ENCODE measurements at places on chromosomes 3 and 15. TPM values are rescaled to one million over a fixed set of nuclear protein-coding genes. Genes with fewer than 3 reads are reported as not detected.

The ACSBG1 gene
- not detected for total RNA-seq

The SLC7A14 gene
- total RNA-seq, result not detected

- no peak for DNase-seq
- H3K27me3 ChIP-seq, result no peaks in the 10 kb centered on the region
- H3K27ac ChIP-seq, result no peak overlapping the region
- no peak overlapping the region for H3K4me3 ChIP-seq
Observed at GRCh38 chr15:70752193-70752635, 11.1 kb downstream of the UACA start.

DNA sequence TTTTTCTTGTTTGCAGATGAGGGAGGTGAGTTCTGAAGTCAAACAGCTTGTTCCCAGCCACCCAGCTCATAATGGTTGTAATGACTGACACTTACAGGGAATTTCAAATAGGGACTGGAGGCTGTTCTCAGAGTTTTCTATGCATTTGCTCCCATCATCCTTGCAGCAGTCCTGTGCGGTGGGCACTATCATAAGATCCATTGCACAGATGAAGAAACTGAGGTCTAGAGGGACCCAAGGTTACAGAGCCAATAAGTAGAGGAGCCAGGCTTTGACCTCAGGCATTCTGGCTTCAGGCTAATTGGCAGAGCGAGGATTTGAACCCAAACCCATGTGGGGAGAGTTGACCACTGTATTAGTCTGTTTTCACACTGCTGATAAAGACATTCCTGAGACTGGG, 32.4 kb downstream of the FAH start:
- no peaks in the 10 kb centered on the region for H3K36me3 ChIP-seq
- DNase-seq, result no peak
- H3K4me3 ChIP-seq, result no peak overlapping the region

DNA sequence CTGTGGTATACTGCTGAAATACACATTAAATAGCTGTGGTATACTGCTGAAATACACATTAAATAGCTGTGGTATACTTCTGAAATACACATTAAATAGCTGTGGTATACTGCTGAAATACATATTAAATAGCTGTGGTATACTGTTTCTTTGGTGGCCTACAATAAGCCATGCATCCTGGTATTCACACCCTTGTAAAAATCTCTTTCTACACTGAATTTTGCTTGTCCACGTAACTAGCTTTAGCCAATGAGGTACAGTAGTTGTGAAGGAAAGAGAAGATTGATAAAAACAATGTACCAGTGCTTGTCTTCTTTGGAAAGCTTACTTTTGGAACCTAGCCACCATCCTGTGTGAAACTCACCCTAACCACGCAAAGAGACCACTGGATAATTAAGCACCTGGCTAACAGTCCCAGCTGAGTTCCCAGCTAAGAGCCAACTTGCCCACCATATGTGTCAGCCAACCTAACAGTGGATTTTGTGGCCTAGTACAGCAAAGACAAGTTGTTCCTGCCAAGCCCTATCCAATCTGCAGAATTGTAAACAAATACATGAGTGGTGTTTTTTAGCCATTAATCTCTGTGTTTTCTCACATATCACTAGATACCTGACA, 103.4 kb upstream of the MELTF start:
- DNase-seq, result no peak
- no peaks in the 10 kb centered on the region for H3K27me3 ChIP-seq
- no peak overlapping the region for H3K4me3 ChIP-seq
- no peaks in the 10 kb centered on the region for H3K4me1 ChIP-seq

DNA sequence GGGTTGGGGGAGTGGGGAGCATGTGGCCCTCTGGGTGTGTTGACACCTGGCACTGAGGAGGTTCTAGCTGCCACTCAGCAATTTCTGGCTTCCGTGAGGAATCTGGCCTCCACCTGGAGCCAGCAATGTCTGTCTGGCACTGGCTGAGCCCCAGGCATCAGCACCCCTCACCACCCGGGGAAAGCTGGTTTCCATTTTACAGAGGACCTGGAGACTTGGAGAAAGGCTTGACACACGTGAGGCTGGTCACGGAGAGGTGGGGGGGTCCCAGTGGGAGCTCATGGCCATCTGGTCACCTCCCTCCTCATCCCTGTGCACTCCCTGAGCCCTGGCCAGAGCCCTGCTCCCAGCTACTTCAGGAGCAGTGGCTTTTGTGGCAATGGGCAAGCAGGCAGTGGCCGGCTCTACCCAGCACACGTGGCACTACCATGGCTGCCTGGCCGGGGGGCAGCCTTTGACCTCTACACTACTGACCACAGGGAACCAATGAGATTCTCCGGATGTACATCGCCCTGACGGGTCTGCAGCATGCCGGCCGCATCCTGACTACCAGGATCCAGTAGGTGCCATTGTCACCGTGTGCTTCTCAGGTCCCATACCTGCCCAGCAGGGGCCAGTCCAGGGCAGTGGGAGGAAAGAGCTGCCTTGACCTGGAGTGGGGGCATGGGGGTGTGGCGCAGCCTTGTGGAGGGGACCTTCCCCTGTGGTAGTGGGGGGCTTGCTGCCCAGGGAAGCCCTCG, 28.5 kb downstream of the ACAD9 start:
- H3K36me3 ChIP-seq, result peaks cover 71% of the 10 kb centered on the region
- H3K4me3 ChIP-seq, result no peak overlapping the region
- no peak for DNase-seq
- H3K4me1 ChIP-seq, result no peaks in the 10 kb centered on the region
- H3K27ac ChIP-seq, result no peak overlapping the region

- H3K27me3 ChIP-seq, result peaks cover 11% of the 10 kb centered on the region
- no peak overlapping the region for H3K4me3 ChIP-seq
- no peaks in the 10 kb centered on the region for H3K36me3 ChIP-seq
- peaks cover 4% of the 10 kb centered on the region for H3K4me1 ChIP-seq
Observed at GRCh38 chr3:194328053-194328657, 23.0 kb downstream of the CPN2 start.

DNA sequence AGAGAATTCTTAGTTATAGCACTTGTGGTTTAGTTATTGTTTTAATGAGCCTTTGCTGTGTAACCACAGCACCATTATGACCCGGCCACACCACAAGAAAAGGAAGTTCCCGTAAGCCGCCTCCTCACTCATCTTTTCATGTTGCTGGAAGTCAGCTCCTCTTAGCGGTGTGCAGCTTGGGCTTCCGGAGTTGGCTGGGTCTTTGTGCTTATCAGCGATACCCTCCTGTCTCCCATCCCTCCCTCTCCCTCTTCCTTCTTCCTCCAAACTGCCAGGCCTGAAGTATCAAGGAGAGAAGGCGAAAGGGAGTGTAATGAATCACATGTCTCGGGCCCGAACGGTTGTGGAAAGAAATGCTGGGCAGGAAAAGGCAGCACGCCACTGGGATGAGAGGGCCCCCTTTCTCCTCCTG, 353.5 kb downstream of the MCTP2 start:
- H3K27me3 ChIP-seq, result peaks cover 32% of the 10 kb centered on the region
- peak; percentile 55 for DNase-seq
- H3K4me3 ChIP-seq, result no peak overlapping the region
- no peak overlapping the region for H3K27ac ChIP-seq
- no peaks in the 10 kb centered on the region for H3K36me3 ChIP-seq
- H3K4me1 ChIP-seq, result peaks cover 27% of the 10 kb centered on the region

DNA sequence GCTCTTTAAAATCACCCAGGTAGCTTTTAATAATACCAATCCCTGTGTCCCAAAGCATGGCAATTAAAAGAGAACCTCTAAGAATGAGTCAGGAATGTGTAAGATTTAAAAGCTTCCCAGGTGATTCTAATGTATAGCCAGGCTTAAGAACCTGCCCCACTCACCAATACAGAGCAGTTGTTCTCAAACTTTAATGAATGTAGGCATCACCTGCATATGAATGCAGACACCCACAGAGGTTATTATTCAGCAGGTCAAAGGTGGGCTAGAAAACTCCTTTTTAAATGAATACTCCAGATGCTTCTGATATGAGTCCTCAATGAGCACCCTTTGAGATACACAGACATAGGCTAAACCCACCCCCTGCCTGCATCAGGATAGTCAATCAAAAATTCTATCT, 298.1 kb upstream of the KCNMB2 start:
- H3K27ac ChIP-seq, result no peak overlapping the region
- no peaks in the 10 kb centered on the region for H3K36me3 ChIP-seq
- no peak overlapping the region for H3K4me3 ChIP-seq
- DNase-seq, result no peak
- no peaks in the 10 kb centered on the region for H3K4me1 ChIP-seq

DNA sequence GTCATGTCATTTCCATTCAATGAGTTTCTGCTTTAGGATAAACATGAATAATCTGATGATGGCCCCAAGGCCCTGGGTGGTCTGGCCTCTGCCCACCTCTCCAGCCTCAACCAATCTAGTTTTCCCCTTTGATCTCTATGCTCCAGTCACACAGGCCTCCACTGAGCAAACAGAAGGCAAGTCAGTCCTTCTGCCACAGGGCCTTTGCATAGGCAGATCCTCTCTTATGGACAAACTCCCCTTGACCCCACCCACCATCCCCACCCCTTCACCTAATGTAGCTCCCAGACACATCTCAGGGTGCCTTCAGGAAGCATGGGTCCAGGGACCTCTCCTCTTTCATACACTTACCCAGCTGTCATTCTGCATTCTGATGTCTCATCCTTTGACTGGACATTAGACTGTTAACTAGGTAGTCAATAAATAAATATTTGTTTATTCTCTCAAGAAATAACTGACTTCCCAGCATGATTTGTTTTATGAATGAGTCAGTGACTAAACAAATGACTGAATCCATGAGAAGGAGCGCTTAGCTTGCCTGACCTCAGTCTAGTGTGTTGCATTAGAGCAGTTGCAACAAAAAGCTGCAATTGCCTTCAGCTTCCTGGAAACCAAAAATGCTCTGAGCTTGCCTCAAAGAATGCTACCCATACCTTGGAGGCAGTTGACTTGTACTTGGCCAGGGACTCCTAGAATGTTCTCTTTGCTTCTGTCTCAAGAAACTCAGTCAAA, 386.6 kb upstream of the WNT5A start:
- H3K4me3 ChIP-seq, result no peak overlapping the region
- H3K27ac ChIP-seq, result no peak overlapping the region
- H3K27me3 ChIP-seq, result no peaks in the 10 kb centered on the region
- no peaks in the 10 kb centered on the region for H3K36me3 ChIP-seq
- DNase-seq, result no peak

DNA sequence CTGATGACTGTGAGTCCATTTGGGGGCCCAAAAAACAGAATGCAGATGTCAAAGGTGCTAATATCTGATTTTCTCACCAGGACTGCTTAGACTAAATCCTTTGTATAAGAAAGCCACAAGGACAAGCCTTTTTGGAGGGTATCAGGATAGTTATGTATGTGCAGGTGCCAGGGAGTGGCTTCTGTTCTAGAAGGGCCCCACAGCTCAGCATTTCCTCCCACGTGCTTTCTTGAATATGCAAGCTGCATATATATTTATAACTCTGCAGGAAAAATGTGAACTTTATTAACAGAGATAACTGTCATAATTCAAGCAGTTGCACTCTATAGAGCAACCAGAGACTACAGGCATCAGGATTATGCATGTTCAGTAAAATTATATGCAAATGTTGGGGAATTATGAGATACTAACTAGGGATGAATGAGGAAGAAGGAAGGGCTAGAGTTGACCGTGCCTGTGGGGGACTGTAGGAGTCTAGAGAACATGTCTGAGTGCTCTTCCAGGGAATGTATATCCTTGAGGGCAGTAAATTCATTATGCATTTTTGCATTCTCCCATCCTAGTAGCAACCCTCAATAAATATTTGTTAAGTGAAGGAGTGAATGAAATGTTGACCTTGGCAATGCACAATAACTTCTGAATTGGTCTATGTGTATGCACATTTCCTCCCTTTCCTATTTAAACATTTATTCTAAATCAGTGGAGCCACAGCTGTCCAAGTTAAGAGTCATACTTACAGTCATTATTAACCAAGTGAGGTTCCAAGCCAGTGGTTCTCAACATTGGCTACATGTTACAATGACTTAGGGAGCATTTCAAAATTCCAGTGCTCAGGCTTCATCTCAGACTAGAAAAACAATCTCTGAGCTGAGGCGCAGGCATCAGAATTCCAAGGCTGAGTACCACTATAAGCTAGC, 94.8 kb upstream of the ANKRD28 start:
- H3K27ac ChIP-seq, result no peak overlapping the region
- H3K4me1 ChIP-seq, result no peaks in the 10 kb centered on the region
- no peak for DNase-seq
- H3K4me3 ChIP-seq, result no peak overlapping the region
- no peaks in the 10 kb centered on the region for H3K27me3 ChIP-seq

- no peaks in the 10 kb centered on the region for H3K4me1 ChIP-seq
- no peaks in the 10 kb centered on the region for H3K36me3 ChIP-seq
- H3K27me3 ChIP-seq, result no peaks in the 10 kb centered on the region
- no peak for DNase-seq
Observed at GRCh38 chr3:115187149-115187757, 40.2 kb upstream of the ZBTB20 start.

DNA sequence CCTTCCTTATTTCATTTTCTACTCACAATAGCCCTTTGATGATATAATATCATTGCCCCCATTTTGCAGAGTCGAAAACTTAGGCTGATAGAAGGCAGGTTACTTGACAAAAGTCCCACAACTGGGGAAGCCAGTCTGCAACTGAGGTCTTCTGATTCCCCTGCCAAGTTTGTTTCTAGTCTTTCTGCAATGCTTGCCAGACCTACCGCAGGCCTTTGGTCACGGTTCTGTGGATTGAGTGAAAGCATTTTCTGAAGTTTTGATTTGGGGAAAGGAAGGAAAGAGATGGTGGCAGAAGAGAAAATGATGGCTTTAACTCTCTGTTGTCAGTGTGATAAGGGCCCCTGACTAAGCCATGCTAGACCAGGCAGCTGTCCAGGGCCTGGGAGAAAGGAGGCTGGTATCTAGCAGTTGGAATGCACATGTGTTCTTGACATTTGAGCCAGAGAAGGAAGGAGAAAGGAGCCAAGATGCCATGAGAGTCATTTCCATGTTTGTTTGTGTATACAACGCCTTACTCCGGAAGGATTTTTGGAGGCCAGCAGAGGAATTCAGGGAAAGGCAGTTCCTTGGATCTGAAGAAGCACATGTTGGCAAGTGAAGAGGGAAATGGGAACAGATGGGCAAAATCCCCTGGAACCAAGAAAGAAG, 29.9 kb downstream of the FAH start:
- no peaks in the 10 kb centered on the region for H3K4me1 ChIP-seq
- no peak for DNase-seq
- H3K4me3 ChIP-seq, result no peak overlapping the region
- no peak overlapping the region for H3K27ac ChIP-seq

GRCh38 chr15:29138260-29138659, 131.4 kb downstream of the NSMCE3 start:
- no peaks in the 10 kb centered on the region for H3K4me1 ChIP-seq
- no peak overlapping the region for H3K4me3 ChIP-seq
- no peak for DNase-seq

DNA sequence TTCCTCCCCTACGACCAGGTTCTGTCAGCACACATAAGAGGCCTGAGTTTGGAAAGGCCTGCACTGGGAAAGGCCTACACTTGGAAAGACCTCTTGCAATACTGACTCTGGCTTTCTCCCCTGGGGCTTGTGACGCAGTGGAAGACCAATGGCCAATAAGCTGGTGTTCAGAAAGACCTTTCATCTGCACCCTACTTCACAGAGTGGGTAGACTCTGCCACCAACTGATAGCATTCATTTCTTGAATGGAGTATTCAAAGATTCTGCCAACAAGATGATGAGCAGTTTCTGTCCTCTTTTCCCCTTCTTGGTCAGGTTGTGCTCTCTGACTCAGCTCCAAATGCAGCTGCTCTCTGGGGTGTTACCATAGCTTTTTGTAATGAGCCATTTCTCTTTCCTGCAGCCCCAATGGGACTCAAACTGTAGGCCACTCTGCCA, 48.8 kb downstream of the TIPARP start:
- no peak overlapping the region for H3K27ac ChIP-seq
- no peaks in the 10 kb centered on the region for H3K27me3 ChIP-seq
- H3K36me3 ChIP-seq, result no peaks in the 10 kb centered on the region
- H3K4me3 ChIP-seq, result no peak overlapping the region
- no peak for DNase-seq

Measured in CD8-positive, alpha-beta memory T cell (primary cell).